NCI-H446 (cell line): ENCODE measurements at places on chromosomes 2 and 18.

DNA sequence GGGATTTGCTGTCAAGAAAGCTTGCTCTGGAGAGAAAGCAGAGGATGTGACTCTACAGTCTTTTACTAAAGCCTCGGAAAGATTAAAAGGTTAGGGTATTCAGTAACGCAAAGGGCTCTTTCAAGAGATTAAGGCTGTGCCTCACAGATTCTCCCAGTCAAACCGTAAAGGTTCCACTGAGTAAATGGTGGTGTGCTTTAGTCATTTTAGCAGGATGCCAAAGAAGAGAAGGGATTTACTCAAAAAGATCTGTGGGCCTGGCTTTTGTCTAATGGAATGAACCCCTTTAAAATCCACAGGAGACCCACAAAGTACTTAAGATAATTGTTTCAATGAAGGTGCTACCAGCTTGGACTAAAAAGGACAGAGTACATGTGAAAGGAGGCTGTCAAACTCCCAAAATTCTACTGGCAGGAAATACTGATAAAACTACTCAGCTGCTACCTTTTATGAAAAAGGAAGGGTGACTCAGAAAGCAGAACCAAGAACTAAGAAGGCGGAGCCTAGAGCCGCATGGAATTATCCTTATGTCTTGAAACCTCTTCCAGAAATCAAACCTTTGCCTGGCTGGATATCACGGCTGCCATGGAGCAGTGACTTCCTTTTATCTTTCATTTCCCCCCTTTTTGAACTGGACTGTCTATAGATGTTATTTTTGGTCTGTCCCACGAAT lies 670.2 kb upstream of the ZEB2 start:
- DNase-seq: no peak

GRCh38 chr2:57376985-57377384 lies 669.6 kb upstream of the VRK2 start:
- peak; percentile 8 for DNase-seq

DNA sequence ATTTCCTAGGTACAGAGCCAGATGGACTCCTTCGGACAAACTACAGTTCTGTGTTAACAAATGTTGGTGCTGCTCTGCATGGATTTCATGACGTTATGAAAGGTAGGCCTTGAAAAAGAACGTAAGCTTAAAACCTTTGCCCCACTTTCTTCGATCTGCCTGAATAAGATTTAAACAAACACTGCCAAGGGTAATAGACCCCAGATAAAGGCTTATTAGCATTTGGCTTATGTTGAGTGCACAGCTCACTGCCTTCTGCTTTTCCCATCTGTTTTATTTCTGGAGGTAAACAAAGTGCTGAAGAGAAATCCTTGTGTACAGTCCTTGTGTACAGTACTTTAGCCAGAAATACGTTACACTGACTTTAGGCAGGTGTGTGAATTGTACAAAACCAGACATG lies 50.0 kb upstream of the STON1 start:
- peak; percentile 62 for DNase-seq

DNA sequence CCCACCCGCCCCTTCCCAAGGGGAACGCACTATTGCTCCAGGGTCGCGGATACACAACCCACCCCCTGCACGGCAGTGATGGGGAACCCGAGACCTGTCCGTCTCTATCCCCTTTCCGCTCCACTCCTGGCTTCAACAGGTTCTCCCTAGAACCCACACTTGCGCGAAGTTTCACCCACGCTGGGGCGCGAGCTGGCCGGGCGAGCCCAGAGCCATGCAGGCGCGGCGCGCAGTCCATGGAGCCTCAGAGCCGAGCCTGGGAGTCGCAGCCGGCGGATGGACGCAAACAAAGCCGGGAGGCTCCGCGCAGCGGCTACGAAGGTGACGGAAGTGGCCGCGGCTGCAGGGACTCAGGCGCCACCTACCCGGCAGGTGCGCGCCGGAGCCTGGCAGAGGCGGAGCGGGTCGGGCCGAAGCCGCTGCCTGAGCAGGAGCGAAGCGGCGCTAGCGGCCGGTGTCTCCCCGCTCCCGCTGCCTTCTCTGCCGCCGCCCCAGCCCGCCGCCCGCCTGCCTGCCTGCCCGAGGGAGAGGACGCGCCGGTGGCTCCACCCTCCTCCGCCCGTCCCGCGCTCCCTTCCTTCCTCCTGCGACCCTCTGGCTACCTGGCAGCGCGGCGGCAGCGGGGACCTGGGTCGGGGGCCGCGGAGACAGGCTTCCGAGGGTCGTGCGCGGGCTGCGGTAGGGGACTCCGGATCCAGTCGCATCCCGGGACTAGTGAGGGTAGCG lies 14.0 kb downstream of the ALPG start:
- DNase-seq: no peak
